ENCODE measurements at places on chromosomes 3 and 15. TPM values are rescaled to one million over a fixed set of nuclear protein-coding genes. Genes with fewer than 3 reads are reported as not detected.

The SLC12A8 gene
- 4.9 TPM for total RNA-seq

The GOLGA6L4 gene
- total RNA-seq, result 2.0 TPM

The PP2D1 gene
- total RNA-seq, result not detected

The DNAH12 gene
- 2.8 TPM for total RNA-seq

The UROC1 gene
- not detected for total RNA-seq

The BOC gene
- total RNA-seq, result 37.7 TPM
